ENCODE measurements at places on chromosomes 7 and 10.

DNA sequence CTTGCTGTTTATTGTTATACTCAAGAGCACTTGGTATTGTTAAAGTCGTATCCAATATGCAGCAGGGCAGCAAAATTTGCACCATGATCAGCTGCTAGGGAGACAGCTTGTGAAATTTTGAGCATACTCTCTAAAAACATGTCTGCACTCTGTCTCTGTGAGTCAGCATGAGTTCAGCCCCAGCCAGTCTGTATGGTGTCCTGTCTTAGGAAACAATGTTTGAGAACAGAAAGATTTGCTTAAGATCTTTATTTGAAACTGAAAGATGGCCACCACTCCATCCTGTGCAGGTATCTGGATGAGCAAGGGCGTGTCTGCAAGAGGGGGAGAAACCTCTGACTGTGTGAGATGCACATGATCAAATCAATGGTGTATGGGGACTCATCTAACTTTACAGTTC is 97.1 kb downstream of the GNAI1 start:
- no peak for DNase-seq

DNA sequence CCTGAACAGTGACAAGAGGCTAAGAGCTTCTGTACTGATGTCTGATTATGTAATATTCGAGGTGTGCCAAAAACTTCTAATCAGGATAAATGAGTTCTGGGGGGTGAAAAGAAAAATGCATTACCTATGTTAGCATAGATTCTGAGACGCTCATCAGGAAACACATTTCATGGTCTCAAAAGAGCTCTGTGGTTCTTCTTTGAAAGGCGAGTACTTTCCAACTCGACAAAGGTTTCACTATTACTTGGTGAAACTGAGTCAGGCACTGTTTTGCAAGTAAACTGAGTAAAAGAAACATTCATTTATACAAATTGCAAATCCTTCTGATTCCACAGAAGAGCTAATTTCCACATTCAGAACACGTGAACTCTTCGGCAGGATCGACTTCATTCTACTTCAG is 523.2 kb downstream of the GATA3 start:
- no peak for DNase-seq

- peak; percentile 18 for DNase-seq
Observed at GRCh38 chr7:50793120-50793946, 10.6 kb upstream of the GRB10 start.

DNA sequence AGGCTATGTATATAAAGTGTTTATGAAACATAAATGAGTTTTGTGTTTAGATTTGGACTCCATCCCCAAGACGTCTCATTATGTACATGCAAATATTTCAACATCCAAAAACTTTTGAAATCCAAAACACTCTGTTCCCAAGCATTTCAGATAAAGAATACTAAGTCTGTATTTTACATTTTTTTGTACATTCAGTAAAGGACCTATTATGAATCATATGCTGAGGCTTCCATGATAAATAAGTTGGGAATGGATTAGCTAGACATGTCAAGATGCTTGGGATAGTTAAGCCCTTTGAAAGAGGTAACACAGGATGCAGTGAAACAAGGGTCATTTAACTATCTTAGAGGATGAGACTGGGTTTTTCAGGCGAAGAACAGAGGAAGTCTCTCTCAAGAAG is 262.9 kb downstream of the SNX13 start:
- DNase-seq, result no peak

DNA sequence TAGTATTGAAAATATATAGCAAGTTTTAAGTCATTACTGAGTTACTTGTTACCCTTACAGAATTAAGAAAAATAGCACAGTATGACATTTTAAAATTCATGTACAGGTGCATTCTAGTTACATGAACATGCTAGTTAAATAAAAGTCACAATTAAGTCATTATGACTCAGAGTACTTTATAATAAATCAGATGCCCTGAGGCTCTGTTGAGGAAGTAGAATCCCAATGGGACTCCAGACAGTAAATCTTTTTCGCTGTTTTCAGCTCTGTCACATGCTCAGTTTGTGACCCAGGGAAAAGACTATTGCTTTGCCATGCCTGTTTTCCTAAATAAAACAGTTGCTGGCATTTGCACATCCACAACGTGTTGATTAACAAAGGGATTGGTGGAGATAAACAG is 21.0 kb downstream of the NUDT13 start:
- DNase-seq, result no peak

DNA sequence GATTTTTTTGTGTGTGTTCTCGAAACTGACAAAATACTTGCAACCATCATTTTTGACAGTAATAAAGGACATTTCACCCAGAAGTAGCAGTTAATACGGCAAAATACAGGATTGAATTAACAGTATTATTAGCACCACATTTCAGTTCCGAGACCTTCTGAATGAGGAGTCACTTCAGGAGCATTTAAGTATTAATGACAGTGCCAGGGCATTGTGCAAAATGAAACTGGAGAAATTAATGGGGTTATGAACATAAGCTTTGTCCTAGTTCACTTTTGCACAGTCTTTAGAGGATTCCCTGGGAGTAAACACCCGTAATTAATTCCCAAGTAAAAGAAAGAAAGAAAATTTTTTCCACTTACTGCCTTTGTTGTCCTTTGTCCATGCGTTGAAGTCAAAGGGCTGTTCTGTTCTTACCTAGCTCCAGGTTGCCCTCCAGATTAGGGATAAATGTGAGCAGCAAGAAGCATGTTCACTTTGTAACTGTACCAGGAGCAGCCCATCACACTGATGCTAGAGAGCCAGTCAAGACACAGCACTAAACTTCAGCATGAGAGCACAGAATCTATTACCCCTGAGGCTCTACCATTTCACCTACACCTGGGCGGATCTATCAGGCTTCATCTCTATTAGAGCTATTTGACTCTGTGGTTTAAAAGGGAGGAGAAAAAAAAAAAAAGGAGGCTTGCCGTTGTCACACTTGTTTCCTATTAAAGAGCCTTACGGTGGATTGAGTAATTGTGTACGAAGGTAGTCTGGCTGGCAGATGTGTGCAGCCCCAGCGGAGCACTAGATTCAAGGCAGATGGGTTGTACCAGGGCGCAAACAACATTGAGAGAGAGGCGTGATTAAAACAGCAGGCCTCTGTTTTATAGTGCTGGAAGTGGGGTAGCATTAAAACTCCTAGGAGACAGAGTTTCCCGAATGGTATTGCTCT is 297.8 kb upstream of the SEMA3A start:
- DNase-seq, result no peak
